ENCODE measurements at places on chromosomes 3 and 15. TPM values are rescaled to one million over a fixed set of nuclear protein-coding genes. Genes with fewer than 3 reads are reported as not detected.

Gene MUSTN1
- total RNA-seq = not detected

- DNase-seq = no peak
- peaks cover 11% of the 10 kb centered on the region for H3K4me1 ChIP-seq
- no peaks in the 10 kb centered on the region for H3K27me3 ChIP-seq
- H3K4me3 ChIP-seq = no peak overlapping the region
- H3K27ac ChIP-seq = no peak overlapping the region
Observed at GRCh38 chr3:189361103-189361835, 189.5 kb downstream of the TPRG1 start.

DNA sequence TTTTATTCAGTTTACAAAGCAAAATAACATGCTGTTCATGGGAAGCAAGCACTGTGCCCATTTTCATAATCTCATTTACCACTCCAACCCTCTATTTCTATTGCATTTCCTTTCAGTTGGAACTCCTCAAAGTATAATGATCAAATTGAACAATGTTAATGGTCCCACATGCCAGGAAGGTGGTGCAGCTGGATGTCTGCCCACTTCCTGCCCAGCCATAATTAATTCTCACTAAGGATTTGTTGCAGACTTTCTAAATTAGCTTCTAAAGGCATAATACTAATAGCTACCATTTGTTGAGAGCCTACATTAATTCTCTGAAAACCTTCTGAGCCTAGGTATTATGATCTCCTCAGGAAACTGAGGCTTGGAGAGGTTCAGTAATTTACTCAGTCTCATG, 316.1 kb upstream of the TPM1 start:
- H3K27me3 ChIP-seq = peaks cover 11% of the 10 kb centered on the region
- no peaks in the 10 kb centered on the region for H3K4me1 ChIP-seq
- H3K36me3 ChIP-seq = no peaks in the 10 kb centered on the region
- no peak overlapping the region for H3K4me3 ChIP-seq
- no peak for DNase-seq

Gene ANKRD28
- total RNA-seq = 27.3 TPM

- H3K4me1 ChIP-seq = no peaks in the 10 kb centered on the region
- H3K27ac ChIP-seq = no peak overlapping the region
- no peak overlapping the region for H3K4me3 ChIP-seq
Observed at GRCh38 chr15:79076661-79077060, 13.9 kb downstream of the RASGRF1 start.

Gene DNAH1
- total RNA-seq = 10.1 TPM

GRCh38 chr15:68431792-68432401, at the start of gene ITGA11:
Gene ITGA11 (minus strand): TSS chr15:68432163. CDS start chr15:68432066, 97 bp downstream.
- H3K27ac ChIP-seq = no peak within 1 kb of the TSS
- no peaks in the 10 kb centered on the region for H3K36me3 ChIP-seq
- H3K4me1 ChIP-seq = peaks cover 2% of the 10 kb centered on the region

DNA sequence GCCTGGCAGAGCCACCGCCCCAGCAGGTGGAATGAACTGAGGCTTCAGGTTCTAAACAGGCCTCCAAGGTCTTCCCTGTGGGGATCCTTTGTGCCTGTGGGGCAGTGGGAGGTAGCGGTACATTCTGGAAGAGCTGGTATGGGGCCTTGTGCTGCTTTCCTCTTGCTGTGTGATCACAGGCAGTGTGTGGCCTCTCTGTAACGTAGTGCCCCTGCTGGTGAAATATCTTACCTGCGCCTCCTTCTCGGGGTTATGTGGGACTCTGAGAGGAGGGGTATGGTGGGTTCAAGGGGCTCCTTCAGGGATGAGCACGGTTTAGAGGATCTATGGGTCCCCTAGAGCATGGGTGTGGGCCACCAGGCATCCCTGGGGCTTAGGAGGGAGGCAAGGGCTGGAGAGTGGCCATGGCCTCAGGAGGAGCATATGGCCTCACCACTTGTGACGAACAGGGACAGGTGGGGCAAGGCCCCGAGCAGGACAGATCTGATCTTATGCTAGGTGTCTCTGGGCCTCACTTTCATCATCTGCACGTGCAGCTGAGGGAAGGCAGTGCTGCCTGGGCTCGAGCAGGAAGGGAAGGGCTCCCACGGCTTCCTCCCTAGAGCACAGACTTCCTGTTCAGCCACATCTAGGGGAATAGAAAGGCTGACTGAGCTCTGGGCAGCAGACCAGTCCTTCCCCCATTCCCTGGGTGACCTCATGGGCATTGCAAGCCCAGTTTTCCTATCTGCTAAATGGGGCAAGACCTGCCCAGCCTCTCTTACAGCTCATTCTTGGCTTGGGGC, 1.9 kb upstream of the ALS2CL start:
- DNase-seq = peak; percentile 69
- no peaks in the 10 kb centered on the region for H3K27me3 ChIP-seq
- H3K4me3 ChIP-seq = peak overlapping the region; percentile 73
- no peaks in the 10 kb centered on the region for H3K36me3 ChIP-seq

DNA sequence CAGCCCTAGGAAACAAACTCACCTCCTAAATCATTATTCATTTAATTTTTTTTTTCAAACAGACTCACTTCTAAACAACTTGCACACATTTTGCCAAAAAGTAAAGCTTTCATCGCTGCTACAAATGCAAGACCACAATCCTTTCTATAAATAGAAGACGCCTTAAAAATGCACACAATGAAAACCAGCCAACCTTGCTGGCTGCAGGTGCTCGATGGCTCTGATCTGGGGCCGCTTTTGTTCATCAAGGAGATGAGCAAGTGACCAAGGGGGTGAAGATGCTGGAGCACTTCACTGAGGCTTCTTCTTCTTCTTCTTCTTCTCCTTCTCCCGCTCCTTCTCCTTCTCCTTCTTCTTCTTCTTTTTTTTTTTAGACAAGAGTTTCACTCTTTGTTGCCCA, 12.7 kb upstream of the SLC6A6 start:
- no peak overlapping the region for H3K4me3 ChIP-seq
- H3K36me3 ChIP-seq = no peaks in the 10 kb centered on the region
- no peak overlapping the region for H3K27ac ChIP-seq
- peaks cover 2% of the 10 kb centered on the region for H3K27me3 ChIP-seq
- no peaks in the 10 kb centered on the region for H3K4me1 ChIP-seq

- peaks cover 72% of the 10 kb centered on the region for H3K4me1 ChIP-seq
- H3K4me3 ChIP-seq = no peak overlapping the region
- no peaks in the 10 kb centered on the region for H3K27me3 ChIP-seq
- DNase-seq = no peak
Observed at GRCh38 chr15:68284616-68285258, 7.2 kb downstream of the FEM1B start.

GRCh38 chr15:77773903-77774302, 141.2 kb upstream of the LINGO1 start:
- H3K4me3 ChIP-seq = no peak overlapping the region
- no peak for DNase-seq
- H3K27me3 ChIP-seq = peaks cover under 1% of the 10 kb centered on the region
- no peak overlapping the region for H3K27ac ChIP-seq
- no peaks in the 10 kb centered on the region for H3K4me1 ChIP-seq

- H3K27ac ChIP-seq = no peak overlapping the region
- H3K4me3 ChIP-seq = no peak overlapping the region
- no peaks in the 10 kb centered on the region for H3K27me3 ChIP-seq
- no peaks in the 10 kb centered on the region for H3K4me1 ChIP-seq
- DNase-seq = no peak
Observed at GRCh38 chr3:54900838-54901591, 26.8 kb downstream of the LRTM1 start.

DNA sequence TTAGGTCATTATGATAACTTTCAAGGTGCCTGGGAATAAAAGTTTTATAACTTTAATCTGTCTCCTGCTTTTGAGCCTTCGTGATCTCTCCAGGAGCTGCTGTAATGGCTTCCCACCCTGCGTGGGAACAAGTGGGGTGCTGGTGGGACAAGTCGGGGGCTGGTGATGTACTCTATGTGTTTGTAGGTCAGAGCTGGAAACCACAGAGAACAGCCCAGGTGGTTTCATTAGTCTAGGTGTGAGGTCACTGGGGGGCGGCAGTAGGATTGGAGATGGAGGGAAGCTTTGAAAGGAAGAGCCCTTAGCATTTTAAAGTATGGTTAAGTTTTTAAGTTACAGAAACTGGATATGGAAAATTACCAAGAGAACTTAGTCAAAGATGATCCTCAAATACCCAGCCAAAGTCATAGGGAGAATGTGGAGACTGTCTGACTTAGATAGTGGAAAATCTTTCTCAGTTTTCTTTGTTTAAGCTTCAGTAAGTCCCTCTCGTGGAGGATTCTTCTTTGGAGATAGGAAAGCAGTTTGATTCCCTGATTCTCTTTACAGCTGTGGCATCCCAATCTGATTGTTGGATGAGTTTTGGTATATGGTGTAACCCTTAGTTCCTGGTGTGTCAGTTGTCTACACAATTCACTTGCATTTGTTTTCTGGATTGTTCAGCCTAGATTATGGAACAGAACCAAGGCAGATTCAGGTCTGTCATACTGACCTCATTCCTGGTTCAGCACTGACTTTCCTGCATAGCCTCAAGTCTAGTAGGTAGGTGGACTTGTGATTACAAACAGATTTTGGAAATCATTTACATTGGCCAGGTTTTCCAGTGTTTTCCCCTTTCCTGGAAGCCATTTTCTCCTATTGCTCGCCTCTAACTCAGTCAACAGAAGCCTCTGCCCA, 115.6 kb downstream of the FNDC3B start:
- H3K4me3 ChIP-seq = no peak overlapping the region
- DNase-seq = no peak
- peaks cover 29% of the 10 kb centered on the region for H3K4me1 ChIP-seq
- H3K27ac ChIP-seq = peak overlapping the region; percentile 67

- DNase-seq = peak; percentile 86
- peaks cover 41% of the 10 kb centered on the region for H3K4me1 ChIP-seq
- no peaks in the 10 kb centered on the region for H3K27me3 ChIP-seq
- peaks cover 44% of the 10 kb centered on the region for H3K36me3 ChIP-seq
- H3K4me3 ChIP-seq = no peak overlapping the region
- H3K27ac ChIP-seq = peak overlapping the region; percentile 63
Observed at GRCh38 chr3:45462522-45463265, 74.3 kb downstream of the LARS2 start.

DNA sequence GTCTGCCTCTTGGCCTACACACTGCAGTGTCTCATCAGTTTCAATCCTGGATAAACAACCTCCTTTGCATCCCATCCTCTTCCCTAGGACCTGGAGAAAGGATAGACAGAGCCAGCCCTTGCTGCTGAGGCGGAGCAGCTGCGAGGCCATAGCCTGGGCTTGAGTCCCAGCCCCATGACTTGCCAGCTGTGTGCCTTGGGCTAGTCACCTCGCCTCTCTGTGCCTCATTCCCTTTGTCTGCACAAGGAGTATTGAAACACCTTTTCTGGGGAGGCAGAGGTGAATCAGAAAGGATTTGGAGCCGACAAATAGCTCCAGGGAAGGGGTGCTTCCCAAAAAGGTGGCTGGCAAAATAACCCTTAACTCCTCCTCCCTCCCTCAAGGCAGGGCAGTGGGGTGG, 65.0 kb upstream of the SLC6A1 start:
- no peak overlapping the region for H3K4me3 ChIP-seq
- H3K4me1 ChIP-seq = no peaks in the 10 kb centered on the region
- H3K27ac ChIP-seq = no peak overlapping the region
- H3K36me3 ChIP-seq = no peaks in the 10 kb centered on the region
- peaks cover 7% of the 10 kb centered on the region for H3K27me3 ChIP-seq
- DNase-seq = no peak

GRCh38 chr15:70189826-70190695, 92.3 kb upstream of the TLE3 start:
- H3K4me3 ChIP-seq = no peak overlapping the region
- no peak for DNase-seq
- no peak overlapping the region for H3K27ac ChIP-seq
- no peaks in the 10 kb centered on the region for H3K4me1 ChIP-seq
- no peaks in the 10 kb centered on the region for H3K27me3 ChIP-seq
- H3K36me3 ChIP-seq = no peaks in the 10 kb centered on the region
